ENCODE measurements at places on chromosomes 12 and 14. TPM values are rescaled to one million over a fixed set of nuclear protein-coding genes. Genes with fewer than 3 reads are reported as not detected.

The LRRC10 gene
- total RNA-seq, result not detected

The GLT8D2 gene
- total RNA-seq, result 4.6 TPM

The RIN3 gene
- total RNA-seq, result 23.2 TPM

The GLIPR1L2 gene
- total RNA-seq, result 2.5 TPM

The TC2N gene
- total RNA-seq, result 37.7 TPM
